ENCODE measurements at places on chromosomes 11 and 22.

- no peak for DNase-seq
Measured at GRCh38 chr22:40487663-40488249, 117.4 kb downstream of the SGSM3 start.

- DNase-seq, result no peak
Measured at GRCh38 chr22:33851821-33852384, 68.4 kb downstream of the LARGE1 start.

DNA sequence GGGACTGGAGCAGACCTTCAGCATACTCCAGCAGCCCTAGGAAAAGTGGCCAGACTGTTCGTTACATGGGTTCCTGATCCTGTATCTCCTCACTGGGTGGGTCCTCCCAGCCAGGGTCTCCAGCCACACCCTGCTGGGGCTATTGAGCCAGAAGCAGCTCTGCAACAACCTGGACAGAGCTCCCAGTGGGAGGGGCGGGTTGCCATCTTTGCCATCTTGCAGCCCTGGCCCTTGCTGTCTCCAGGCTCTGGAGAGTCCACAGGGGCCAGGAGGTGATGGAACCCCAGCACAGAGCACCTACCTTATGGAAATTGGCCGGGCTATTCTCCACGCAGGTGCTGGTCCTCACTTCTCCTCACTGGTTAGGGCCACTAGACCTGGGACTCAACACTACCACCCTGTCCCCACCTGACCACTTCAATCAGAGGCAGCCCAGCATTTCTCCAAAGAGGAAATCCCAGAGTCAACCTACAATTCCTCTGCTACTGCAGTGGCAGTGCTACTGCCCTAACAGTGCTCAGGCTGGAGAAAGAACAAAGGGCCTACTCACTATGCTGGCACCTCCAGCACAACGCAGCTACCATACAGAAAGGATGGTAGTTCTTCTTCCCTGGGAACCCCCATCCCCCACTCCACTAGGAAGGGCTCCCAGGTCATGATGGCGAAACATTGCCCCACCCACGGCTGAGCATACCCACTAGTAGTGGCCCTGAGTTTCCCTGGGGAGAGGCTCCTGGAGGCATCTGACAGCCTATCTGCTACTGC lies 290.2 kb upstream of the NCAM1 start:
- DNase-seq, result no peak

DNA sequence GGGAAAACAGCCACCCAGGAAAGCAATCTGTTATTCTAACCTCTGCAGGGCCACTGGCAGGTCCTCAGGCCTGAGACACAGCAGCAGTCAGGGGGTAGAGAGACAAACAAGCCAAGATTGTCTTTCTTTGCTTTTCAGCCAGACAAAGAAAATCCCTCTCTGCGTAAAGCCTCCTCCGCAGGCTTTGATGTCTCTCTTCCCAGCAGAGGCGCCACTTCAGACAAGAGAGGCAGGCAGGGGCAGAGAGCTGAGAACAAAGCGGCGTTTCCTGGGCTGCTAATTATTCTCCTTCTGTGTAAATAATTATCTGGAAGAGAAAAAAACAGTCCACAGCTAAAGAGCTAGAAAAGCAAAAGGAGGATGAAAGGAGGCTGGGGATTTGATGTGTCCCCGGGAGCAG lies 102.7 kb upstream of the SEZ6L start:
- no peak for DNase-seq

GRCh38 chr11:65719871-65720210 lies 757 bp downstream of the RNASEH2C start:
- DNase-seq, result no peak

- DNase-seq, result no peak
Measured at GRCh38 chr22:27966168-27967064, 47.4 kb upstream of the PITPNB start.

DNA sequence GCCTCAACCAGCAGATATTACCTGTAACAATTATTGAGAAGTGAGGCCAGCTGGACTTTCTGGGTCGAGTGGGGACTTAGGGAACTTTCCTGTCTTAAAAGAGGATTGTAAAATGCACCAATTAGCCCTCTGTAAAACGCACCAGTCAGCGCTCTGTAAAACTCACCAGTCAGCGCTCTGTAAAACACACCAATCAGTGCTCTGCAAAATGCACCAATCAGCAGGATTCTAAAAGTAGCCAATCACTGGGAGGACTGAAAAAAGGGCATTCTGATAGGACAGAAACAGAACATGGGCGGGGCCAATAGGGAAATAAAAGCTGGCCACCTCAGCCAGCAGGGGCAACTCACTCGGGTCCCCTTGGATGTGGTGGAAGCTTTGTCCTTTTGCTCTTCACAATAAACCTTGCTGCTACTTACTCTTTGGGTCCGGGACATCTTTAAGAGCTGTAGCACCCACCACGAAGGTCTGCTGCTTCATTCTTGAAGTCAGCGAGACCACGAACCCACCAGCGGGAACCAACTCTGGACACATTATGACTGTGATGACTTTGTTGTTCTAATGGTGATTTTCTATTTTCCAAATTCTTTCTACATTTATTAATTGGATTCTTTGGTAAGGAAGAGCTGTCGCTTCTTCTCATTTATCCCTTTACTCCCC lies 40.2 kb upstream of the FGF3 start:
- no peak for DNase-seq

DNA sequence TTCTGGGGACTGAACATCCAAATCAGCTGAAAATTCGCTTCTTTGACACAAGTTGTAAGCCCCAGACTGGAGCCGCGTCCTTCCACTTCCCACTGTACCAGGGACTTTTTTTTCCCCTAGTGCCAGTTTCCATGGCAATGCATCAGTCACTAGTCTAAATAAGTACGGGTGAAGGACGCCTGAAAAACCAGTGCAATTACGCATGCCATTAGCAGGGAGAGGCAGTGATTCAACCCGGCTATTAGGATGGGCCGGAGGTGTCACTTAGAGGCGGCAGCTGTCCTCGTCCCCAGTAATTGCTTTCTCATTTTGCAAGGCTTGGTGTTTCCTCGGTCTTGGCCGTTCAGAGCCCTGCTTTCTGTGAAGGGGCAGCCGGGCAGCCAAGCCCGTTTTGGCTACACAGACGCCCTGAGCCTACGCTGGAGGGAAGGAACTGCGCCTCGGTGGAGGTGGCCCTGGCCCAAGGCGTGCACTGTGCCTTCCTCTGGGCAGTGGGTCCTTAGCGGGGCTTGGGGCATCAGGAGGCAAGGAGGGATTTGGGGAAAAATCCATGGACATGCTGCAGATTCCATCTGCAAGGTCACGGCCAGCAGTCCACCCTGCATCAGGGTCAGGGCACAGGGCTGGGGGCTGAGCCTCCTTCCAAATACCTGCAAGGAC lies 319.7 kb downstream of the CTTN start:
- no peak for DNase-seq
